ENCODE measurements at places on chromosomes 12 and 14.

DNA sequence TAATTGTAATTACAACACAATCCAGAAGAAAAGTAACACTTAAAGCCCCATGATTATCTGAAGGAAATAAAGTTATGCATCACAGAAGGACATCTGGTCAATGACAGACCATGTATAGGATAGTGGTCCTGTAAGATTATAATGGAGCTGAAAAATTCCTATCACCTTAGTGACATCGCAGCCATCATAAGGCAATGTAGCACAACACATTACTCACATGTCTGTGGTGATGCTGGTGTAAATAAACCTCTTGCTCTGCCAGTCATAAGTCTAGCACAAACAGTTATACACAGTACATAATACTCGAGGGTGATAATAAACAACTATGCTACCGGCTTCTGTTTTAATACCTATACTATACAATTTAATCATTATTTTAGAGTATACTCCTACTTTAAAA is 11.2 kb downstream of the ATG2B start:
- DNase-seq, result no peak

DNA sequence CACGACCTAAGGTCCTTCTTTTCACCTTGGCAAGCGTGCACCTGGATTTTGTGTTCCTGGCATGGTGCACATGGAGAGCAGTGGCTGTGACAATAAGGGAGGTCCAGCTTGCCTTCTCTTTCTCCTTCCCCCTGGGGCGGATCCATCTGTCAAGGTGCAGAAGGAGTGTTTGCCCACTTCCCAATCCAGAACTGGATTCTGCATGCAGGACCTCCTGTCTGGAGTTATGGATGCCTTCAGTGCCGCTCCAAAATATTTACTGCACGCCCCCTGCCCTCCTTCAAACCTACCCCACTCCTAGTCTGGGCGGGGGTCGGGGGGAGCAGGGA is 192.7 kb downstream of the DPF3 start:
- DNase-seq, result no peak

GRCh38 chr12:105257321-105257728 is 21.4 kb upstream of the APPL2 start:
- DNase-seq, result no peak

DNA sequence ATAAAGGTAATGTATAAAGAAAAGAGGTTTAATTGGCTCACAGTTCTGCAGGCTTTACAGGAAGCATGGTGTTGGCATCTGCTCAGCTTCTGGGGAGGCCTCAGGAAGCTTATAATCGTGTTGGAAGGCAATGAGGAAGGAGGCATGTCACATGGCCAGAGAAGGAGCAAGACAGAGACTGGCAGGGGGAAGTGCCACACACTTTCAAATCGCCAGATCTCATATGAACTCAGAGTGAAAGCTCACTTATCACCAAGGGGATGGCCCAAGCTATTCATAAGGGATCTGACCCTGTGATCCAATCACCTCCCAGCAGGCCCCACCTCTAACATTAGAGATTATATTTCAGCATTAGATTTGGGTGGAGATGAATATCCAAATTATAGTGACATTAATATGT is 26.3 kb downstream of the LDHB start:
- DNase-seq, result no peak

DNA sequence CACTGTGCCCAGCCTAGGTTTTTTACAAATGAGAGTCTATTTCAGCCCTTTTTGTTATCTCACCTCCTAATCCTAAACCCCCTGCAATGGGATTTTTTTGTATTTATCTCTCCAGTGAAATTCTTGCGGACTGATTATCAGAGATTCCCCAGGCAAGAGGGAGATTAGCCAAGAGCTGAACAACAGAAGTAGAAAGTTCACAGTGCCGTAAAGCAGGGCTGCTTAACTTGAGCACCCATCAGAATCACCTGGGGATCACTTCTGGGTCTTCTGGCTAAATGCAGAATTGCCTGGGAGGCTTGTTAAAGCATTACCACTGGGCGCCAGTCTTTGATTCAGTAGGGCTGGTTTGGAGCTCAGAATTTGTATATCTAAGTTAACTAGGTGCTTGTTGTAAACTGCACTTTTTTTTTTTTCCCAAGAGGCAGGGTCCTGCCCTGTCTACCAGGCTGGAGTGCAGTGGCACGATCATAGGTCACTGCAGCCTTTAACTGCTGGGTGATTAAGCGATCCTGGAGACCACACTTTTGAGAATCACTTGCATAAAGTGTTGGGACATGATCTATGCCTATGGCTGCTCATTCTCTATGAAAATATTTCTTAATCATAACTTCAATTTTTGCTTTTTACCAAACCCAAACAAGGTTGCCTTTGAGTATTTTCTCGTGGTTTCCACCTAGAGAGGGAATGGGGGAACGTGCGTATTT is 1.1 kb upstream of the DPPA3 start:
- no peak for DNase-seq
